ENCODE measurements at places on chromosomes 1 and 21.

DNA sequence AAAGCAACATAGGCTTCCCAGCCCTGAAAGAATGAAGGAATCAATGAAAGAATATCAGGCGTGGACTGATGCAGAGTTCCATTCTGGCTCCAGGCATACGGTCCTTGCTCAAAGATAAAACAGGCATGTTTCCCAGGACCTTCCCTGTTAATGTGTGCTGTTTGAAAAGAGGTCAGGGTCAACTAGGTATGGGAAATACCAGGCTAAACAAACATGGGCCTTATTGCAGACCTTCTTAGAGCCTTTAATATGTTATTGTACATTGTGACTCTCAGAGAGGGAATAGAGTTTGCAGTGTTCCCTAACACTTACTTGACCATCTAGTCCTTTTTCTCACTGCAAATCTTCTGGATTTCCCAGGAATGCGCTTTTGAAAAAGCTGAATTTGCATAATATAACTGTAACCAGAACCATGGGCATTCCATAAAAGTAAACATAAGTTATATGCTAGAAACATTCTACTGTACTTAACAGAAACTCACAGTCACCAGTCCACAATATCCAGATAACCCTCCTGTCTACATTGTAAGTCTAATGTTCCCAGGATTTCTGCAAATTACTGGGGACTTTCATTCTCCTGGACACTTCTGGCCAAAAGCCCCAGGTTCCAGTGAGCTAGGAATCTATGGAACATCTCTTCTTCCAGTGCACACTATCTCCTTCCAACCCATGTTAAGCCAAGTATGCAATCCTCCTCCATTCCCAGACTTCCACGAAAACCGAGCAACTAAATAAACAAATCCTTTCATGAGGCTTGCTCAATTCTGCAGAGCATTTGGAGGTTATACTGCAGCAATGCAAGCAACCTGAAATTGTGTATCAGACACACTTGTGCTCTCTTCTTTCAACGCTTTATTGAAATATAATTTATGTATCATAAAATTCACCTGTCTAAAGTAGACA lies 486.6 kb downstream of the SETD4 start:
- no peak for DNase-seq

DNA sequence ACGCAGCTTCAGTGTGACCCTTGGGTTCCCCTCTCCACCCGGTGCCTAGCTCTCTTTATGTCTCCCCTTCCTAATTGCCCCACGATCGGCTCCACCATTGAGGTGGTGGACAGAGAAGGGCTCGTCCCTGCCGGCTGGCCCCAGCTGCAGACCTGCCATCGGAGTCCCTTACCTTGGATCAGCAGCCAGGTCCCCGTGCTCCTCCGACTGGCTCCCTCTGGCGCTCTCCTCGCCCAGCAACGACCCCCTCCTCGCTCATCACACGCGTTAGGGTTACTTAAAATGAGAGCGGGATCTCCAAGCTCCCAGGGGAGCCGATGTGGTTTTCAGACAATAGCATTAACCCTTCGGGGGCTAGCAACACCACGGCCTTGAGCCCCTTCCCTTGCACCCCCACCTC lies 8.1 kb upstream of the ETV3L start:
- no peak for DNase-seq

DNA sequence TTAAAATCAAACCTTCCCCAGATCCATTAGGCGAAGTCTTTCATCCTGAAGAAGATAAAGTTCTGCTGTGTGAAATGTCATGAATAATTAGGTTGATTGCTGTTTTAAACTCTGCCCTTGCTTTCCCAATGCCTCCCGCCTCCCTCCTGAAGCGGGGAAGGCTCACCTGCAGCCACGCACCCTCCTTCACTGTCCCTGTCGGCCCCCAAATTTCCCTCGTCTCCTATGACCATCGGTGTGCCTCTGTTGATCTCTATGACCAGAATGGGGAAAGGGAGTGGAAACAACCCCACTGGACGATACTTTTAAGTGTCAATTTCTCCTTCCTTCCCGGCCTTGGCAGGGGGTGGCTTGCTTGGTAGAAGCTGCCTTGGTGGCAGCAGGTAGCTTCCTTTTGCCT lies 35.1 kb downstream of the LHX4 start:
- DNase-seq, result no peak

- peak; percentile 90 for DNase-seq
Measured at GRCh38 chr1:207868774-207869721, 41.9 kb downstream of the CD34 start.

GRCh38 chr1:41439234-41439633 lies 45.2 kb downstream of the EDN2 start:
- peak; percentile 85 for DNase-seq

GRCh38 chr1:184610876-184611595 lies 143.6 kb downstream of the EDEM3 start:
- no peak for DNase-seq

GRCh38 chr1:221777431-221778072 lies 35.7 kb upstream of the DUSP10 start:
- no peak for DNase-seq

DNA sequence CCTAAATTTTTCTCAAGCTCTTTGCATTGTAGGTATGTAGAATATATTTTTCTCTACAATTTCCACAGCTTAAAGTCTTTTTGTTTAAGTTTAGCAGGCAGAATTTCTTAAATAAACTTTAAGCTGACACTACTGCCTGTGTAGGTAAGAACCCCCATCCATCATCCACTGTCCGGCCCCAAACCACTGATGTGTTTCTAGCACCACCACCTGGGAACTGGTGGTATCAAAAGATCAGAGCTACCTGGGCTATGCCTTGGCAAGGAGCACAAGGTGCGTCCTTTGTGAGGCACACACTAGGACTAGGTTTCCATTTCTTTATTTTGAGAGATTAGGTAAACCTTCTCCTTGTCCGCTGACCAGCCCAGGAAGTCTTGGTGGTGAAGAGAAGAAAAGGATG lies 10.5 kb upstream of the LELP1 start:
- no peak for DNase-seq

DNA sequence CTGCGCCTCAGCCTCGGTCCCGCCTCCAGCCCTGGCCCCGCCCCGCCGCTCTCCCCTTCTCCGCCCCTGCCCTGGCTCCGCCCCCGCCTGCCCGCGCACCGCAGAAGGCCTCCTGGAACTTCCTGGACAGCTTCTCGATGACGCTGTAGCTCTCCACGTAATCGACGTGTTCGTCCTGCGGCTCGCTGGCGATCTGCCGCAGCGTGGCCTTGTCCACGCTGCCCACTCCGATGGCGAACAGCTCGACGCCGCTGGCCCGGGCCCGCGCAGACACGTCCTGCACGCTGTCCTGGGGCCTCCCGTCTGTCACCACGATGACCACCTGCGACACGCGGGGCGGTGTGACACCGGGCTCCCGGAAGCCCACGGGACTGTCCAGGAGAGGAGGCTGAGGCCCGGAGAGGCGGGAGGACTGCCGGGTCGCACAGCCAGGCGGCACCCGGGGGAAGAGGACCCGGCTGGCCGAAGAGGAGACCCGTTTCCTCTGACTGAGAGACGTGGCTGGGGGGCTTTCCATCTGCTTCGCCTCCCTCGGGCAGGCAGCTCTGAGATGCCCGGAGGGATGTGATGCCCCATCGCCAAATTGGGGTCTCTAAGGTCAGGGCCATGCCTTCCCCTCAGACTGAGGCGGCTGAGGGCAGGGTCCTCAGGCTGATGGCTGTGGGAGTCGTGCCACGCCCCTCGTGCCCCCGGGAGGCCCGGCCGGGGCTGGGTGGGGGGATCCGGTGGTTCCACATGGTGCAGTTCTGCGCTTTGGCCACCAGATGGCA lies 4.6 kb downstream of the MATN1 start:
- peak; percentile 96 for DNase-seq

- no peak for DNase-seq
Measured at GRCh38 chr1:66437136-66437401, 96.9 kb upstream of the SGIP1 start.

- DNase-seq, result no peak
Measured at GRCh38 chr1:152190589-152190988, 31.6 kb upstream of the RPTN start.

DNA sequence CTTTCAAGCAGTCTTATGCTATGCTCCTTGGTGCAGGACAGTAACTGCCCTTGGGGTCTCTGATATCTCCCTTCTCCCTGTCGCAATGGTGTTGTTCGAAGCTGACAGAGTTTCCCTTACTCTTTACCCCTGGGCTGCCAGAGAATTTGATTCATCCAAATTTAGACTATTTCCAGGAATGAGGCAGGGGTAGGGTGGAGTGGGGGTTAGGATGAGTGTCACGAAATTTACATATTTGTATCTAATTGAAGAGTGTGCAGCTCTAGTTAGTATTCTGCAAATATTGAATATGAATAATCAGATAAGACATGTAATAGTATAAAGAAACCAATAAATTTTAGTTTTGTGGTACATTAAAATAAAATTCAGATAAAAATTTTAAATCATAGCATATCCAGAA lies 140.0 kb upstream of the LMO4 start:
- no peak for DNase-seq

DNA sequence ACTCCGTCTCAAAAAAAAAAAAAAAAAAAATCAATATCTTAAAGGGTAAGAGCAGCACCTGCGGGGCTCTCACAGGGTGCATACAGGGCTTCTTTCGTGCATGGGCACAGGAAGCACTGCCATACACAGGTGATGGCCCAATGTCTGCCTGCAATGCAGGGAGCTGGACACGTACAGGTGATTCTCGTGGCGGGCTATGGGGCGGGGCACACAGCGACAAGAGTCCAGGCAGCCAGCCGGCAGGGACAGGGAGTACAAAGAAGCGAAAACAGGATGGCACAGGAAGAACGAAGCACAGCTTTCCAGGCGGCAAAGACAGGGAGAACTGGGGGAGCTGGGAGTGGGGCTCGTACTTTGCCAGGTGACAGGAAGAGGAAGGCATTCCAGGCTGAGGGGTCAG lies 1.6 kb downstream of the KIF17 start:
- DNase-seq, result no peak

DNA sequence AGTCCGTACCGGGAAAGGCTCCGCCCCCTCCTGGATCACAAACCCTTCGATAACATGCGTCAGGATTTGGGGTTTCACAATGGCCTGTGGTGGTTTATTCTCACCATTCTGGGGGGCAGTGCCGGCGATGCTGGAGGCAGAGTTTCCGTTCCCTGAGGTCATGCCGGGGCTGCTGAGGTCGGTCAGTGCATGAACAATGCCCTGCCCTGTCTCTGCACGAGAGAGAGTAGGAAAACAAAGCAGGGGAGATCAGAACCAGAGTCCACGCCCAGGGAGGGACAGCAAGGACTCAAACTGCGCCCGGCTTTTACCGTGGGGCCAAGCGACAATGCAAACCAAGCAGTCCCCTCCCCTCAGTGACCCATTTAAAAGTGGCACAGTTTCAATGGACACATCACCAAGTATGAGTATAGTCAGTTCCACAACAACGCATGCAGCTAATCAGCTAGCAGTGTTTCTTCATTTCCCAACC lies 13.2 kb upstream of the A3GALT2 start:
- DNase-seq, result no peak

GRCh38 chr1:208060215-208060869 lies 149.4 kb upstream of the CD34 start:
- no peak for DNase-seq

DNA sequence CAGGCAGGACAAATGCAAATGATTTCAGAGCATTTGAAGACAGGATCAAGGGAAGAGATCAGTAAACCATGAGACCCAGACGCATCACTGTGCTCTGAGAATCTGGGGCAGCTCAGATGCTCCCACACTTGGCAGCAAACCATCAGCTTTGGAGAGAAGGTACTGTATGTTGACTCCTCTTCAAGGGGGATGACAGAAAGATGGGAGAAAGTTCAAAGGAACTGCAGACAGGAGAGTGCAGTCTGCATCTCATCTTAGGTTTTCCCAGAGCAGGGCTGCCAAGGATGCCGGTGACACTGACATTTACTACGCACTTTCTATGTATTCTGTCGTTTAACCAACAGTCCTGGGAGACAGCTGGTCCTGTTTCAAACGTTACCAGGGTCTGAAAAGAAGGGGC lies 35.8 kb downstream of the OLFML2B start:
- DNase-seq, result no peak
